NCI-H2171 (cell line): ENCODE measurements at places on chromosomes 2 and 18.

DNA sequence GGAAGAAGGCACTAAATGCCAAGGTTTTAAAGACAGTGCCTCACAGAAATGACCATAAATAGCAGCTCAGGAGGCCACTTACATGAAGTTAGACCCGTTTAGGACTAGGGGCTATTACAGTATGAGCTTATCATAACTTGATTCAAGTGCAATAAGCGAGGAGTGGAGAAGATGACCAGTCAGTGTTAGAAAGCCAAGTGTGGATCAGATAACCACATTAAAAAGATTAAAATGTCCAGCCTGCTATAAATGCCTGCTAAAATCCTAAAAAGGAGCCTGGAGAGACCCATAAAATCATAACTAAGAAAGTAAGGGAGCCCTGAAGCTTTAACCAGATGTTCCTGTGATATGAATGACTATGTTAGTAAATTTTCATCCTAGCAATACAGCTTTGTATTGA lies 117.5 kb upstream of the ZNF521 start:
- DNase-seq: no peak

GRCh38 chr18:49189772-49190171 lies 239.0 kb upstream of the SMAD7 start:
- no peak for DNase-seq

DNA sequence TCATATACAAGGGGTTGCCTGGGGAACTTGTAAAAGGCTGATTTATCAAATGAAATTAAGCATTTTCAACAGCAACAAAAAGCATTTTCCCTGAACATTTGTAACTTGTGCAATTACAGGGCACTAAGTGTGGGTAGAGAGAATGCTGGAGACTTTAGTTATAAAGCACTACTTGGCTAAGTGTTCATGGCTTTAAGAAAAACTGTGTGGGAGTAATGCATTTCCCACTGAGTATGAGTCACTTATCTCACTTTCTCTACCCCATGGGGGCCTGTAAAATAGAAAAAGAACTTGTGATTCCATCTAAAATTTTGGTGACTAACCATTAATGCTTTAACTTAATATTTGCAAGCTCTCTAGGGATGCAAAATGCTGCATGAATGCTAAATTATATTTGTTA lies 193.4 kb downstream of the CCDC102B start:
- DNase-seq: no peak

DNA sequence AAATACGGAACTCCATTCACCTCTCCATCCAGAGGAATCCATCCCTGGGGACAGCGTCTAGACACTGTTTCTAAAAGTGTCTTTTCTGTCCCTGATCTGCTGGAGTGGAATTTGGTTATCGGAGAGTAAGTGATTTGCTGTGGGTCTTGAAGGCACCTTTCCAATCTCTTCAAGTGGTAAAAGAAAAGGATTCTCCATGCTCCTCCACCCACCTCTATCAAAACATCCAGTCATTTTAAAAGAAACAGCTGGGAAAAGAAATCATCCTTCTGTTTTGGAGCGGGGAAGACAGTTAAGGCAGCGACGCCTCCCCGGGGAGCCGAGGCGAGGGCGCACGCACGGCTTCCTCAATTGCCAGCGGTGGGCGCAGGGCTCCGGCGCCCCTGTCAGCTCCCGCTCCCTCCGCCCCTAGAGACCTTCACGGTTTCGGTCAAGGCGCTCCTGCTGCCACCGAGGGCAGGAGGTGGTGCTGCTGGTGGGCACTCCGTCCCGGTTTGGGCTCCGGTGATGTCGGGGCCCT lies 547 bp downstream of the SLC35F5 start:
- peak; percentile 59 for DNase-seq

- DNase-seq: no peak
Observed at GRCh38 chr2:235908826-235909225, 259.4 kb downstream of the GBX2 start.

GRCh38 chr2:12106440-12107080 lies 360.1 kb downstream of the LPIN1 start:
- DNase-seq: no peak

GRCh38 chr2:73939419-73939818 lies 12.7 kb downstream of the DGUOK start:
- DNase-seq: no peak

- no peak for DNase-seq
Observed at GRCh38 chr18:53686965-53687364, 537.5 kb downstream of the MBD2 start.

GRCh38 chr2:220243571-220243970 lies 616.1 kb downstream of the SLC4A3 start:
- no peak for DNase-seq

DNA sequence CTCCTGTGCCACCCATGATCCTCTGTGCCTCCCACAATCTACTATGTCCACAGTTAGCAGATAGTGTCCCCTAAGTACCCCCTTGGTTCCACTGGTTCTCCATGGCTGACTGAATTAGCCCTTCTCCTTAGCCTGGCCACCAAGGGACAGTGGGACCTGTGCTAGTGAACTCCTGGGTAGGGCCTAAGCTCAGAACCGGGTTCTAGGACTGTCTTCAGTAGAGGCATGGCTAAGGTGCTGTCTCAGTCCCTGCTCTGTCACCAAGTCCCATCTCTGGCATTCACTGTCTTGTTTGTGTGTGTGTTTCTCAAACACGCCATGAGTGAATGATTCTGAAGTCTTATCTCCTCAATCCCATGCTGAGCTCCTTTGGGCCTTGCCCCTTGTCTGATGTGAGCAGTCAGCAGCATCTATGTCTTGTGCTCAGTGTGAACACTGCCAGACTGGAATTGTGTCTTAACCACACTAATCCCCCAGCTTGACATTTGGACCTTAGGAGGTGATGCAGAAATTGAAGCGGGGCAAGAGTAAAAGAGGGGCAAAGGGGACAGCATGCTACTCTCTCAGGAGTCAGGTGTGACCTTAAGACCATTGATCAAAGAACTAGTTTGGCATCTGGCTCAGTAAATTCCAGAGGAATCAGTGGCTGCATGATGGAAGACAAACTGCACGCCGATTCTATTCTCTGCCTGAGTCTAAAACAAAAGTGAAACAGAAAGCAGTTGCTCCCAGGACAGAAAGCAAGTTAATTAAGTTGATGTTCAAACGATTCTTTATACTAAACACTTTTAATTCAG lies 190.5 kb downstream of the ALPK2 start:
- DNase-seq: no peak

DNA sequence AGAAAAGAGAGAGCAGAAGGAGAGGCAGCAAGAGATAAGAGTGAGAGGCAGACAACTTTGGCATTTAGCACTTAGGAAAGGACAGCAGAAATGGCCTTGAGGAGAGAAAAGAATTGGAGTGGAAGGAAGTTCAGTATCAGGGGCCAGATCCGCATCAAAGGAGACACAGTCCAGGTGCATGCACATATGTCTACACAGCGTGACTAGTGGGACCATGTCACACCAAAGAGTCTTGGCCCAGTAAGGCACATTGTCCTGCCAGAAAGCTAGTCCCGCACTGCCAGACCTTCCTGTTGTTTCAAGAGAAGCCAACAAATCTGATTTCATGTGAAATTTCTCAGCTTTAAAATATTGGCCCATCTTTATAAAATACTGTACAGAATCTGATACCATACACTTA lies 8.5 kb upstream of the STK39 start:
- DNase-seq: no peak

GRCh38 chr2:215727507-215728503 lies 285.5 kb downstream of the MREG start:
- DNase-seq: no peak

DNA sequence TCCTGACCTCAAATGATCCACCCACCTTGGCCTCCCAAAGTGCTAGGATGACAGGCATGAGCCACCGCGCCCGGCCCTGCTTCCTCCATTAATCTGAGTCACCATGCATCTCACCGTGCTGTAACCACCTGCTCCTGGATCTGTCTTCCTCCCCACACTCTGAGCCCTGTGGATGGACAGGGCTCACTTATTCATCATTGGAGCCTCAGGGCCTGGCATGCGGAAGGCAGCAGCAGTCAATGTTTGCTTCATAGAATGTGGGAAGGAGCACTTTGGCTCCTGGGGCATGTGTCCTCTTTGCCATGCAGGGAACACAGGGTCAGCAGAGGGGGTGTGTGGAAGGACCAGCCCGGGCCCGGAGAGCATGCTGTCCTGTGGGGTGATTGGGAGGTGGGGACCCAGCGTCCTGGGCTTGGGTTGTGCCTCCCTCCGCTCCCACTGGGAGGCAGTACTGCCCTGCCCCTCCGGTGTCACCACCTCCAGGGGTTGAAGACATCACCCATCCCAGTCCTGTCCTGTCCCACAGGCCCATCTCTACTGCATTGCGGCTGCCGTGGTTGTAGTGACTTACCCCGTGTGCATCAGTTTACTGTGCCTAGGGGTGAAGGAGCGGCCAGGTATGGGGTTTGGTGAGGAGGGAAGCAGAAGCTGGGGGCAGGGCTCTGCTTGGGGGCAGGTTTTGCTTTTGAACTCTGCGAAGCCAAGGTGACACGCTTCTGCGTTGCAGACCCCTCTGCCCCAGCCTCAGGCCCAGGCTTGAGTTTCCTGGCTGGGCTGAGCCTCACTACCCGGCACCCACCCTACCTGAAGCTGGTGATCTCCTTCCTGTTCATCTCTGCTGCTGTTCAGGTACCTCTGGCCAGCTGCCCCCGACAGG lies 11.5 kb downstream of the MFSD2B start:
- DNase-seq: no peak

- DNase-seq: no peak
Observed at GRCh38 chr2:171036532-171036931, 107.5 kb downstream of the GORASP2 start.

DNA sequence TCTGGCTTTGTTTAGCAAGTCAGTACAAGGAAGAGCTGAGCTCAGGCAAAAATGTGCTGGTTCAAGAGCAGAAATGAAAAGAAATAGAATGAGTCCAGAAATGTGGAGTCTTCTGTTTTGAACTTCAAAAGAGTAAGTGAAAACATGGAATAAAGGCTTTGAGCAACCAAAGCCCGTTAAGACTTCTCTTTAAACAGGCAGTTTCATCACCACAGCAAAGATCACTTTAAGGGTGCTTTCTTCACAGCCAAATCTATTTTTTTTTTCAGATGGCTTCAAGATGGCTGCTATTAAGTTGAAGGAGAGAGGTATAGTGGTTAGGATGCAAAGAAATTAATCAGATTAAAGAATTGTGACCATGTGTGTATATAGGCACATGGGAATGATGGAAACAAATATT lies 2.0 kb upstream of the CHRNA1 start:
- no peak for DNase-seq

DNA sequence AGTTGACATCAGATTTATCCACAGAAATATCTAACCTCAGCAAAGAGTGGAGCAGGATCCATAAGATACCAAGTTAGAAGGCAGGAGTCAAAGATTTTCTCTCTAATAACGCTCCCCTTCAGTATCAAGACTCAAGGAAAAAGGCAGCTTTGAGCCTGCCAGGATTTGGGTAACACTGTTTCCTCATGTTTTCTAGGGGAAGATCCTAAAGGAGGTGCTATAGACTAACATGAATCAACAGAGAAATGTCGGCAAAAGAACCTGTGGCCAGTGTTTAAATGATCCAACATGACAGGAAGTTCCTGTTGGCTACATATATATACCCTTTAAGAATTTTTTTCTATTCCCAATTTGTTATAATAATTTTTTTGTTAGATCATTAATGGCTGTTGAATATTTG lies 402.3 kb downstream of the TGIF1 start:
- DNase-seq: no peak

GRCh38 chr2:119575439-119575838 lies 31.2 kb downstream of the CFAP221 start:
- no peak for DNase-seq
